ENCODE measurements at places on chromosomes 2 and 18.

DNA sequence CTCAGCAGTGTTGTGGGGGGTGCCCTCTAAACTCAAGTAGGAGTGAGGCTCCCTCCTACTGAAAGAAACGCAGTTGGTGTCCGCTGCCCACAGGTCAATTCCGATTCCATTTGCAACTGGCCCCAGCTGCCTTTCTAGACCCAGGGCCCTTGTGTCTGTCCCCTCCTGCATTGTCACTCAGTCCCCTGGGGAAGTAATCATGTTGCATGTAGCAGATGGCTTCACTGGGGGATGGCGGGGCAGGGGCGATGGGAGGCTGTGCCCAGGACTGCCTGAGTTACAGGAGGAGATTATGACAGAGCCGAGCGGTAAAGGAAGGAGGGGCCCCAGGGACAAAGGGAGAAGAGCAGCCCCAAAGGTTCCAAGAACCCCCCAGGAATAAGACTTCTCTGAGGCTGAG is 62.5 kb upstream of the SH3RF3 start:
- DNase-seq: no peak

GRCh38 chr2:70619167-70619566 is 65.5 kb upstream of the TGFA start:
- DNase-seq: no peak

- no peak for DNase-seq
Observed at GRCh38 chr2:201696151-201696659, 2.2 kb downstream of the MPP4 start.

GRCh38 chr18:64405161-64405560 is 256.3 kb upstream of the LINC00305 start:
- DNase-seq: no peak

- DNase-seq: peak; percentile 16
Observed at GRCh38 chr2:231362555-231363184, 32.8 kb upstream of the B3GNT7 start.

Data from inflammatory macrophage treated with lipopolysaccharide for 1 hour (primary cell).